ENCODE measurements at places on chromosomes 11 and 22.

DNA sequence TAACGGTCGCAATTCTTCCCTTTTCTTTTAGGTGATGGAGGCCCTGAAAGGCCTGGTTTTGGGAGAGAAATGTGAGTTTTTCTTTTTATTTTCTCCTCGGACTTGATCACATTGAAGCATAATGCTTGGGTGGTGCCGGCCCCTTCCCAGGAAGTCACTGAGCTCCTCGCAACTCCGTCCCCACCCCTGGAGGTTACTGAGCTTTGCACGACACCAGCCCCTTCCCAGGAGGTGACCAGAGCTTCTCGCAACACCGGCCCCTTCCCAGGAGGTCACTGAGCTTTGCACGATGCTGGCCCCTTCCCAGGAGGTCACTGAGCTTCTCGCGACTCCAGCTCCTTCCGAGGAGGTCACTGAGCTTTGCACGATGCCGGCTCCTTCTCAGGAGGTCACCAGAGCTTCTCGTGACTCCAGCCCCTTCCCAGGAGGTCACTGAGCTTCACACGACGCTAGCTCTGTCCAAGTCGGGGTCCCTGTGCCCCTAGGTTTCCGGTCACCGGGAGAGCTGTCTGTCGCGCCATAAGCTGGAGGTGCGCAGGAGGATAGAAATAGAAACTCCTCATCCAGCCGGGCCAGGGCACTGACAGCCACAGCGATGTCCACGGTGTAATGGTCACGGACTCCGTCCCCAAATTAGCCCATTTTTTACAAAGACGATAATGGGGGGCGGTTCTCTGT lies 586.4 kb downstream of the BRD1 start:
- no peak for DNase-seq

GRCh38 chr22:16954060-16954403 lies 54.0 kb downstream of the GAB4 start:
- no peak for DNase-seq

- no peak for DNase-seq
Measured at GRCh38 chr11:77377734-77378133, 76.2 kb upstream of the GDPD4 start.

- no peak for DNase-seq
Measured at GRCh38 chr11:32851251-32851650, 21.5 kb downstream of the PRRG4 start.

DNA sequence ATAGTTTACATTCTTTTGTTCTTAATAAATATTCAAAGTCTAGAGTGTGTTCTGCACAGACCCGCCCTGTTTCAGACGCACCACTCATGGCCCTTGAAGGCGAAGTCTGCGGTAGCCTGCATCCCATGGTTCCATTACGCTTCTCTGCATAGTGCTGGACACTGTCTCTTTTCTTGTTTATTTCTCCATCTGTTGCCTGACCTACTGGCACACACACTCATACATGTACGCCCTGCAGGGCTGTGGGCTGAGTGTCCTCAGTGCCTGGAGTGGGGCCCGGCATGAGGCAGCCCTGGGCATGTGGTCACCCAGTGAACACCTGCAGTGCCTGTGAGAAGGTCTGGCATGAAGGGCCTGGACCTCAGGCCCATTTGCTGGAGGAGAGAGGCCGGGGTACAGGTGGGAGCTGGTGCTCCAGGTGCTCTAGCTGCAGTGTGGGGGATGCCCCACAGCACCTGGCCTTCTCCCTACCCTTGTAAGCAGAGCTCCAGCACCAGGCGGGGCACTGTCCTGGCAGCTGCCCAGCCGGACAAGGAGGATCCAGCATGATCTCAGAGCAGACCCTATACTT lies 404.1 kb downstream of the TBC1D22A start:
- DNase-seq, result no peak

GRCh38 chr11:45512471-45513148 lies 152.8 kb downstream of the CHST1 start:
- DNase-seq, result no peak

DNA sequence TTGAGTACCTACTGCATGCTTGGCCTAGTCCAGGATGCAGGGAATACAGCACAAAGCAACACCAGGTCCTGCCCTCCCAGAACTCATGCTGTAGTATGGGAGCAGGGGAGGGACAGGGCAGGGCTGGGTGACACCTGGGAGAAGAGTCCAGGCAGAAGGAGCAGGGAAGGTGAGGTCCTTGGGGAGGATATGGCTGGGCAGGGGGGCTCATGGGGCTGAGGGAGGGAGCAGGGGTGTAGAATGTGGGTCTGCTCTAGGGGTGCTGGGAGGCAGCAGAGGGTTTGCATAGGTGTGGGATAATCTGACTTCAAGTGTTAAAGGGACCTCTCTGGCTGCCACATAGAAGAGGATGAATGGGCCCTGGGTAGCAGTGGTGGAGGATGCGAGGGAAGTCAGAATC lies 4.8 kb downstream of the TOP3B start:
- no peak for DNase-seq

DNA sequence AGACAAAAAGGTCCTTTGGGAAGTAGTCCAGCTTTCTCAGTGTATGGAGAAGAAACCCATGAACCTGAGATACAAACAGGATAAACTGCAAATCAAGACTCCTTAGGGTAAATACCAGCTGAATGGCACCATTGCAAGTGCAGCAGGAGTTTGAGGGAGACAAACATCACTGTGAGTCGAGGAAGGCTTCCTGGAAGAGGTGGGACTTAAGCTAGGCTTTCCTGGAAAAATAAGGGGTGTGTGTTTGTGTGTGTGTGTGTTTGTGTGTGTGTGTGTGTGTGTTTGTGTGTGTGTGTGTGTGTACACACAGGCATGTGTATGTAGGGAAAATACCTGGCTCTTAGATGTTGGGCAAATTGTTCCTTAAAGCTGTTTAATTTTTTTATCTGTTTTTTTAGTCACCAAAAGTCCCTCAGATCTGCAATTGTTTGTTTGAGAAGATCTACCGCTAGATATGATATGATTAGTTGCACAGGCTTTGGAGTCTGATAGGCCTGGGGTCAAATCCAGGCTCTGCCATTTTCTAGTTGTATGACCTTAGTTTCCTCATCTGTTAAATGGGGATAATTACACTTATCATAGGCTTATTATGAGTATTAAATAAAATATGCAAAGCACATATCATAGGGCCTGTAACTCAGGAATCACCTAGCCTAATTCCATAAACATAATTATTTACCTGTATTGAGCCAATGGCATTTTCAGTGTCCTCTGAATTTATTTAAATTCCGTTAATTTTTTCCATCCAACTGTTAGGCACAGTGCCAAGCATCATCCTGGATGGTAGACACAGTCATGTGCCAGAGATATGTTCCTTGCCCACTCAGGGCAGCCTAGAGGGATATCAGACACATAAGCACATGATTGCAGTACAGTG lies 85.6 kb upstream of the EED start:
- no peak for DNase-seq

DNA sequence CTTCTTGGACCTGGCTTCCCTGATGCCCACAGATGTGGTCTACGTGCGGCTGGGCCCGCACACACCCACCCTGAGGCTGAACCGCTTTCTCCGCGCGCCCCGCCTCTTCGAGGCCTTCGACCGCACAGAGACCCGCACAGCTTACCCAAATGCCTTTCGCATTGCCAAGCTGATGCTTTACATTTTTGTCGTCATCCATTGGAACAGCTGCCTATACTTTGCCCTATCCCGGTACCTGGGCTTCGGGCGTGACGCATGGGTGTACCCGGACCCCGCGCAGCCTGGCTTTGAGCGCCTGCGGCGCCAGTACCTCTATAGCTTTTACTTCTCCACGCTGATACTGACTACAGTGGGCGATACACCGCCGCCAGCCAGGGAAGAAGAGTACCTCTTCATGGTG lies 1.2 kb downstream of the CNGA4 start:
- no peak for DNase-seq

- DNase-seq, result no peak
Measured at GRCh38 chr11:94738746-94739145, 29.4 kb upstream of the AMOTL1 start.

DNA sequence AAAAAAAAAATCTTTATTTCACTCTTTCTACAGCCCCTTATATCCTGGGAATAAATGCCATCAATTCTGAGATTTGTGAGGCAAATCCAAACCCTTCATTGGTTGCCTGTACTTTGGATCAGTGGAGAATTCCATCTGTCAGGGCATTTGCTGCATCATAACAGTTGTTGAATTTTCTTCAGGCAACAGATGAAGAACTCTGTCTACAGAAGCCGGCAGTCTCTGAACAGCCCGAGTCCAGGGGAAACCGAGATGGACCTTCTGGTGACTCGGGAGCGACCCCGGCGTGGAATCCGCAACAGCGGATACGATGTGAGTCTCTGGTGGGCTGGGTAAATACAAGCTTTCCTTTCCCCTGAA lies 82.3 kb downstream of the C11orf91 start:
- no peak for DNase-seq

- no peak for DNase-seq
Measured at GRCh38 chr11:71470946-71471345, 17.9 kb downstream of the NADSYN1 start.

GRCh38 chr11:118076754-118077281 lies at the start of gene TMPRSS4:
Gene TMPRSS4 (plus strand): TSS chr11:118077078. CDS start chr11:118077303, 225 bp downstream.
- no peak for DNase-seq

DNA sequence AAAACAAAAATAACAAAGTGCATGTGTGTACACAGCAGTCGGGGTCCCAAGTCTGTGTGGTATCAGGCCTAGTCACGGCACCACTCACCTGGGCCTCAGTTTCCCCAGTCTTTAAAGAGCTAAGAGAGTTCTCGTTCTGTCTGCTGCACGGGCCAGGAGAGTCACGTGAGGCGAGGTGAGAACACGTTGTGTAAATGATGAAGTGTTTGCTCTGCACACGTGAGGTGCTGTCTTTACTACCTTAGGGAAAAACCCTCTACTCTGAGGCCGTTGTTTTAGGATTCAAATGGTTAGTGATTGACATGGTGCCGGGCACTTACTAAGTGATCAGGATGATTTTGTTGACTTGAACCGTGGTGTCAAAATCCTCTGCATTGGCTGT lies 86.5 kb upstream of the PPARA start:
- no peak for DNase-seq

GRCh38 chr11:47904048-47904447 lies 55.9 kb upstream of the NUP160 start:
- no peak for DNase-seq

- DNase-seq, result no peak
Measured at GRCh38 chr11:96324912-96325311, 18.1 kb downstream of the MAML2 start.

- DNase-seq, result no peak
Measured at GRCh38 chr22:46039535-46039934, 62.6 kb upstream of the WNT7B start.

DNA sequence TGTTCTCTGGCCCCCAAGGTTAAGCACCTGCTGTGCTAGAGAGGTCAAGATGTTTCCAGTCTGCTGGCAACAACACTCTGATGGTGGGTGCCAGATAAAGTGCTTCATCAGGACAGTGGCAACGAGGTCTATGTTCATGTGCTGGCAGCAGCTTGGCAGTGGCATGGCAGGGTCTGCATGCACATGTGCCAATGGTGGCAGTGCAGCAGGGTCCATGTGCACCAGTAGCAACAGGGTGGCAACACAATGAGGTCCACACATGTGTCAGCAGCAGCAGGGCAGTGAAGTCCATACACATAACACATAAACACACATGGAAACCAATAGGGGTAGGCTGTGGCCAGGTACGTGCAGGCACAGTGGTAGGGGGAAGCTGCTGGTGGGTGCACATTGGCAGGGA lies 48.4 kb upstream of the FAR1 start:
- no peak for DNase-seq

GRCh38 chr22:45760682-45761081 lies 89.0 kb downstream of the ATXN10 start:
- DNase-seq, result no peak

- DNase-seq, result peak; percentile 67
Measured at GRCh38 chr11:9003573-9004182, at the start of gene NRIP3. Gene NRIP3 (minus strand): TSS chr11:9004001. CDS start chr11:9003935, 66 bp downstream.

GRCh38 chr11:1845561-1846452 lies 7.0 kb downstream of the TNNI2 start:
- DNase-seq, result no peak

DNA sequence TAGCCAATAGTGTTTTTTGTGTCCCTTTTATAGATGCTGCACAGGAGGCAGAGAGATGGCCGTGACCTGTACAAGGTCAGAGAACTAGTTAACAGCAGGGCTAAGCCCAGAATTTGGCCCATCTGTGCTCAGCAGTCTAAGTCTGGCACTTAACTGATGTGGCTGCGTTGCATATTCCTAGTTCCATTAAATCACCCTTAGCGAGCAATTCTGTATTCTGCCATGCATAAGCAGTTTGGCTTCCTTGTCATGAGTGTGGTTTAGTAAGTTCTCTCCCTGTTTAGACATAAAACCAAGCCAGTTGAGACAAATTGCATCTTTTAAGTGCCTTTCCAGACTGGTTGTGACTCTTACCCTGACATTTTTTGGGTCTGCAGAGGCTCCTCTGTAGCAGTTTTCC lies 230.6 kb upstream of the TENM4 start:
- DNase-seq, result no peak

- peak; percentile 85 for DNase-seq
Measured at GRCh38 chr11:77127235-77127911, 673 bp upstream of the MYO7A start.

GRCh38 chr11:61087426-61088119 lies 14.7 kb upstream of the CD5 start:
- no peak for DNase-seq

DNA sequence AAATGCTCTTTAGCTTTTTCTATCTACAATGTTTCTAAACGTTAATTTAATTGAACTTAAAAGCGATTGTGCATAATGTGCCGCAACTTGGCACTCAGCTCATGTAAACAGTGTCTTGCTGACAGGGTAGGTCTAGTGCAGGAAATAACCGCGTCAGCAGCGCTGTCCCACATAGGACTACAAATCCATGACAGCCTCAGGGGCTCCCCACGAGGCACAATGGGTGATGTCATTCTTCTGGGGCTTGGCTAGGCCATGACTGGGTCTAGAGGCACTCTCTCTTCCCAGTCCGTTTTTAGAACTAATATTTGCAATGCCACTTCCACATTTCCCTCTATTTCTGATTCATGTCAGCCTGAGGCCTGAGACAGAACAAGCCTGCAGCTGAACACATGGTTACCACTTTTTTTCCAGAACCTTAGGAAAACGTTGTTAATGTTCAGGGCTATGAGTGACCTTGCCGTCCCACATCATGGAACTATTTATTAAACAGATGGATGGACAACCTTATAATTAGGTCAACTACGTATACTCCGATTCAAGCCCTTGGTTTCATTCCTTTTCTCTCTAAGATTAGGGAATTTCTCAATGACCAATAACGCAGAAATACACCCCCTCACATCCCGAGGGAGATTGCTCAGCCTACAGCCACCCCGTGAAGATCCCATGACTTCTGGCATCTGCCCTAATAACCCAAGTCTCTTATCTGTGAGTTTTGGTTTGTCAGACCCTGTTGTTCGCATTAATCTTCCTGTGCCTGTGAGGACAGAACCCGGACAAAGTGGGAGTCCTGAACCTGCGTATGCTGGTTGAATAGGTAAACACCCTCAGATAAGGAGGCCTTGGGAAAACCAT lies 19.4 kb upstream of the SNX32 start:
- DNase-seq, result no peak
